ENCODE measurements at places on chromosomes 3 and 15.

- peak; percentile 65 for DNase-seq
These were observed 65.7 kb upstream of the ALDH1L1 start for GRCh38 chr3:126245811-126246727.

DNA sequence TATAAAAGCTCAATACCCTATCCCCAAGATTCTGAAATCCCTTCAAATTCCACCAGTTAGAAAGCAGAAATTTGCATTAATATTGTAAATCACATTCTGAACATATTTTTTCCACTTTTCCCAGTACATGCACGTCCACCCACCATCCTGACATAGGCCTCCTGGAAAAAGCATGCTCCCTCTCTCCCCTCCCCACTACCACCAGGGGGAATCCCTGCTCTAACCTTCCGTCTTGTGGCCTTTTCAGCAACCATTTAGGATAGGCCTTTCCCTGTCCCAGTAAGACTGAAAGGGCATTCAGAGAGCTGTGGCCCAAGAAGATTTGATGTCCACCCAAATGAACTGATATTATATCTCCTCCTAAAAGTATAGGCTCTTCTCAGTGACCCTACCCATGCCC lies 182.1 kb downstream of the ARRDC4 start:
- no peak for DNase-seq

DNA sequence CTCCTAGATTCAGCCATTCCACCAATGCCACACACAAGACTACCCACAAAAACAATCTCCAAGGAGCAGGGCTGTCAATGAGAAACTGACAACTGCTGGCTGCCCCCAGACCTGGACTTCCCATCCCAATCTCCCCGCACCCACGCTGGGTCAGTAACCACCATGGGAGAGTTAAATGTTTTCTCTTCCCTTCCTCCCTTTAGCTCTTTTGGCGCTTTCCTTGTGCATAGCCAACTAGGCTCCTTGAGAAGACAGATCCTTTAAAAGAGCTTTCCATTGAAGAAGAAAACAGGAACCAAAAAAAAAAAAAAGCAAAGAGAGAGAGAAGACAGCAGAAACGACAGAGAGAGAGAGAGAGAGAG lies 8.3 kb downstream of the BCL6 start:
- no peak for DNase-seq

- no peak for DNase-seq
These were observed 1.3 kb upstream of the CBLB start for GRCh38 chr3:105869861-105870755.

DNA sequence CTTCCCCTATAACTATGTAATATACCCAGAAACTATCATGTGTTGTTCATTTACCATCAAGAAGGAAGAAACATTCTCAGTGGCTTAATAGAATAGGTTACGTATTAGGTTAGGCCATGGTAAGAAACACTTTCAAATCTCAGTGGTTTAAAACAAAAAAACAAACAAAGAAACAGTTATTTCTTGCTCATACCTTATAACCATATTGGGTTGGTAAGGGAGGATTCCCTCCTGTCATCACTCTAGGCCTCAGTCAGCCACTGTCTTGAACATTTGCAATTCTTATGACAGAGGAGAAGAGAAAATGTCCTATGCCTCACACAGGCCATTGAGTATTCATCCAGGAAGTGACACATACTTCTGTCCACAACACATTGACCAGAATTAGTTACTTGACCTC lies 727.7 kb upstream of the NECTIN3 start:
- DNase-seq, result no peak

DNA sequence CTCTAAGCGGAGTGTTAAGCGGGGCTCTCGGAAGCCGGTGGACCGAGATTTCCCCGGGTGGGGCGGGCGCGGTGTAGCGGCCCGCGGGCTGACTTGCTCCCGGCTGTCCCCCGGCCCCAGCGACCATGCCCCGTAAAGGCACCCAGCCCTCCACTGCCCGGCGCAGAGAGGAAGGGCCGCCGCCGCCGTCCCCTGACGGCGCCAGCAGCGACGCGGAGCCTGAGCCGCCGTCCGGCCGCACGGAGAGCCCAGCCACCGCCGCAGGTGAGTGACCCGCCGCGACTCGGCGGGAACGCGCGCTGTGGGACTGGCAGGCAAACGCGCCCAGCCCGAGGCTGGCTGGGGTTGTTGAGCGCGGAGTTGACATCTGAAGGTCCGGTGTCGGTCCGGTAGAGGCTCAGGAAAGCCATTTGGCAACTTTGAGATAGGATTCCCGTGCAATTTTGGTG lies 1.3 kb downstream of the SMC4 start:
- DNase-seq, result peak; percentile 45

- no peak for DNase-seq
These were observed 929 bp upstream of the MTMR10 start for GRCh38 chr15:30992249-30992864.

DNA sequence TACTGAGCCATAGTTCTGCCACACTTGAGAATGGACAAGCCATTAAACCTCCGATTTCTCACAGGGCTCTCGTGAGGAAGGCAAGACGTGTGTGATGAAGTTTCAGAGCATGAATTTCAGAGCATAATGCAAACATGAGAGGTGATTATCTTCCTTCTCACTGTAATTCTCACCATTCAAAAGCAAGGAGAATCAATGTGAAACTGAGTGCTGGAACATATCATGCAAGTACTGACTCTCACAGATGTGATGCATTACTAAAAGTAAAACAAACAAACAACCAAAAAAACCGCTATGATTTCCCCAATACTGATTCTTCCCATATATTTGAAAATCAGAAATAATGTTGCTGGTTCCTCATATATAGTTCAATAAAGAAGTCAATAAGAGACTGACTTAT lies 23.7 kb downstream of the P3H2 start:
- DNase-seq, result no peak

DNA sequence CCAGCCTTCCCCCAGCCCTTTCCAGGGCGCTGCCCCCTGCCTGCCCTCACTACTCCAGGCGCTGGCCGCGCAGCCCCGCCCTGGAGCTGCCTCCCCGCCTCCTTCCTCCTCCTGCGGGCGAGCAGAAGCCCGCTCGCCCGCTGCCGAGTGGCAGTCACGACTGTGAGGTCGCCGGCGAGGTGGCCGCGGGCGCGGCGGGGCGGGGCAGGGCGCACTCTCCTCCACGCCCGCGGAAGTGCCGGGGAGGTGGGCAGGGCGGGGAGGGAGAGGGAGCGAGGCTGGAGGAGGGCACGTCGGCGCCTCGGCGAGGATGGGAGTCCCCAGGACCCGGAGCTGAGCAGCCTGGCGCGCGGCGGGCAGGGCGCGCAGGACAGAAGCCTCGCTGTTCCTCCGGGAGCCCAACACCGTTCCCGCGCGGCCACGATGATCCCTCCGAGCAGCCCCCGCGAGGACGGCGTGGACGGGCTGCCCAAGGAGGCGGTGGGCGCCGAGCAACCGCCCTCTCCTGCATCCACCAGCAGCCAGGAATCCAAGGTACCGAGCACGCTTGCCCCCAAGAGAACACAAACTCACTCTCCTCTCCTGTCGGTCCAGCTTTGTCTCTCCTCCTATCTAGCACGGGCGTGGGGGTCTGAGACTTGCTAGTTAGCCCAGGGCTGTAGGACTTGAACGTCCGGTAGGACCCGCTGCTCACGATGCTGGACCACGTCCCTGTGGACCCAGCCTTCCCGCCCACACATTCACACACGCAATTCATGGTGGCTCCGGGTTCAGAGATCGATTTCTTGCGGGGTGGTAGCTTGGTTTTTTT lies at the start of gene STAC:
STAC (plus strand) TSS at position 284 of the 811 bp plus-strand sequence; CDS start at position 424, 140 bp downstream.
- peak; percentile 52 for DNase-seq

- no peak for DNase-seq
These were observed 17.8 kb downstream of the RUBCN start for GRCh38 chr3:197718891-197719290.

DNA sequence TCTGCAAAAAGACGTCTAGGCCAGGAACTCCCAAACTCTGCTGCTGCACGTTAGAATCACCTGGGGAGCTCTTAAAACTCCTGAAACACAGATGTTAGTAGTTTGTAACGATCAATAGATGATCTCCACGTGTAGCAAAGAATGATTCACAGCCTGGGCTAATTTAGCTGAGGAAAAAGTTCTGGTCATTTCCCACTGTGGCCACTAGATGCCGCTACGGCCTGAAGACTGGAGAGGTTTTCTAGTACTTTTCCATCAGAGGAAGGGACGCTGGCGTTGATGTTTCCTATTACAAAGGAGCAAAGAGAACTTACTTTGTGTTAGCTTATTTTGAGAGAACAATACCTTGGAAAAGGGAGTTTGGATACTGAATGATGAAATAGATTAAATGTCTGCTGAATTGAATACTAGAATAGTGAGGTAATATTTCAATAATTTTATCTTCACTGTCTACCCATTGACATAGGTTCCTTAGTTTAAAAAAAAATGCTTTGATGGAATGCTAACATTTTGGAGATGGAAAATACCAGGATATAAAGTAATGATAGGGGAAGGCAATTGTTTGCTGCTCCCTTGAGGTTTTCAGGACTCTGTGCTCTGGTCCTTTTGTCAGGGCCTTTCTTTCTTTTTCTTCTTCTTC lies 159.1 kb downstream of the P3H2 start:
- peak; percentile 85 for DNase-seq

DNA sequence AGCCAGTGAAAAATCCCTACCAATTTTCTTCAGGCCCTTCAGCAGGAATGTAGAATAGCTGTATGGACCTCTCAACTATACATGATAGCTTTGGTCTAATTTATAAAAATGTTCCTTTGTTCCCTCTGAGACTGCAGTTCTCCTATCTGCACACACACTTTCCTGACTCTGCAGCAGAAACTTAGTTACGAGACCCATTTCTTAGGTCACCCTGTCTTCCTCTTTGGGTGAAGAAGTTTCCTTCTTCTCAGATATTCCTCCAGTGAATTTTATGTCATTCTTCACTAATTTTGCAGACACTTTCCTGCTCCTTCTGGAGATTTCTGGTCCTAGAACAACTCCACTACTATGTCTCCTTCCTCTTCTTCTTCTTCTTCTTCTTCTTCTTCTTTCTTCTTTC lies 42.6 kb downstream of the CD200R1L start:
- DNase-seq, result no peak

DNA sequence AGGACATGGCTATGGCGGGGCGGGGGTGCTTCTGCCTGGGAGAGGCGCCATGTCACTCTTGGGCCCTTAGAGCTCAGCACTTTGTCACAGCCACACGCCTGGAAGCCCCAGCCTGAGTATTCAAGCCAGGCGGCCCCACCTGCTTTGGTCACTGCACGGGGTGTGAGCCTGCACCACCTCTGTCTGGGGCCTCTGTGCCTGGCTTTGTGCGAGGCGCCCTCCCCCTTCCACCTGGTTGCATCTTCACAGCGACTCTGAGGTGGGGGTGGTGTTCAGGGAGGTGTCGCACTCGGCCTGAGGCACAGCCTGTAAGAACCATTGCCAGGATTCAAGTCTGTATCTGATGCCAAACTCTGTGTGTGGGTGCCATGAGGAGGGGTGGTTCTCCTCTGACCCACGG lies 24.1 kb downstream of the ACAD9 start:
- no peak for DNase-seq

DNA sequence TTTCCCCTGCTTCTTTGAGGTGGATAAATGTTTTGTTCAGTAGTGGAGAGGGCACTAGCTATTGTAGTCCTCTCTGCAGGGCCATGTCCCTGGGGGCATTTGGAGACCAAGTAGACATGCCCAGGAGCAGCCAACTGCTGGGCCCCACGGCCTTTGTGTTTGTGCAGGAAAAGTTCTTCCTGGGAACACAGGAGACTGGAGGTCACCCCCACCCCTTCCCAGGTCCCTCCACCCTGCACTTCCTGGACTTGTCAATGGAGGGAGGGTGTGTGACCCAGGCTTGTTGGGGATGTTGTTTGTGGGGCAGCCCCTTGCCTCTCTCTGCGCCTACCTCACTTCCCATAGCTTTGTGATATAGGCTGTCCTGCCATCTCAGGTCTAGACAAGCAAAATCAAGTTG lies 317.0 kb upstream of the LRRFIP2 start:
- DNase-seq, result no peak

DNA sequence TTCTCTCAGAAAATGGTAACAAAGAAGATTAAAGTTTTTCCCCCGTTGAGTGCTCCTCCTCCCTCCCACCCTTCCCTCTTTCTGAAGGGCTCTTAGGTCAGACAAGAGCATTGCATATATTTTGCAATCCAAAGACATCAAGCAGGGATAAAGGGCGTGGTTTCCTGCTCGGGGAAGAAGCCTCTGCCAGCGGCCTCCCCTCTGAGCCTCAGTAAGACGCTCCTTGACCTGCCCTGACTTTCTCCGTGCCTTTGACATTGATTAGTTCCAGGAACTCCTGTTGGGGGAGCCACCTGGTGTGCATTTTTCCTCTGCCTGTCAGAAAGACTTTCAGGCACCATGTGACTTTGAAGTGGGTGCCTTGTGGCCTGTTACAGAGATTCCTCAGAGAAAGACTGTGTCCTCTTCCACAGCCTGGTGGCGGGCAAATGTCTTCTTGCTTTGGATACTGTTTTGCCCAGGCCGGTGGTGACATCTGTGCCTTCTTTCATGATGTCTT lies 87.2 kb upstream of the TBL1XR1 start:
- peak; percentile 37 for DNase-seq

- no peak for DNase-seq
These were observed 1.0 kb downstream of the TASOR start for GRCh38 chr3:56681984-56682461.

- DNase-seq, result no peak
These were observed 75.9 kb downstream of the TMEM108 start for GRCh38 chr3:133113927-133114597.

DNA sequence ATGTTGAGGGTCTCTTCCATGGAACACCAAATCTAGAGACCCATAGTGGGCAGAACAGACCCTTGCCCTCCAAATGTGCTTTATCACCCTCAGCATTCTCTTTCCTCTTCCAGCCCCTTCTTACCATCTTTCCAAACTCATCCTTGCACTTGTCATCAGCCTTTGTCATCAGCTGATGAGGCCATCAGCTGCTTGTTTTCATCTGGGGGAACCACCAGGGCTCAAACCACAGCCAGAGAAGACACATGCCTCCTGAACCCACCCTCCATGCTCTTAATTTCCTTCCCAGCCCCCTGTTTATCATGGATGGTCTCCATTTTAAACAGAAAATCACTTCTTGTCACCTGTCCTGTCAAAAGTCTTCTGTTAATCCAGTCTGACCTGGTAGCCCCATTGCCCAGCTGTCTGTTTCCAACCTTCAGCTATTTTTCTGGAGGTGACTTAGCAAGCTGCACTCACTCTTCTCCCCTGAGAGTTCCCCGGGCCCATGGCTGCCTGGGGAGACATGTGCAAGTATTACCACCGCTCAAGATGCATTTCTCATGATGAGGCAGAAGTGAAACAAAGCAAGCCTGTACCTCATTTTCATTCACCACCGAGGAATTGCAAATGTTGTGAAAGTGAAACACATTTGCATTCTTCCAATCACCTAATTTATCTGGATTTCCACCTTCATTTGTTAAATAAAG lies 14.7 kb upstream of the SYNM start:
- DNase-seq, result no peak

DNA sequence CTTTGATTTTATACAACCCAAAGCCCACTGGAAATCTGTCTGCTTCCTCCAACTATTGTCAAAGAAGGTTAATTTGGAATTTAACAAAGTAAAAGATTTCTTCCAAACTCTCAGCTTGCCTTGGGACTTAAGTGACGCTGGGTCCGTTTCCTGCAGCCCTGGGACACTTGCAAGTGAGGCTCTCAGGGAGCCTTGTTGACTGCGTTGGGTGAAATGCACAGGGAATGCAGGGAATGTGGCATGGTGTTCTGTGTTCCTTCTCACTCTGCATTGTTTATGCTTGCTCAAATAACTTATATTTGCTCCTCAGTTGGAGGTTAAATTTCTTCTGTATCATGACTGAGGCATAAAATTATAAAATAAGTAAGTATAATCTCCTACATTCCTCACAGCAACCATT lies 60.9 kb upstream of the TJP1 start:
- DNase-seq, result no peak

- DNase-seq, result no peak
These were observed 11.3 kb upstream of the PRKCD start for GRCh38 chr3:53149699-53150098.

- no peak for DNase-seq
These were observed 598.9 kb downstream of the SI start for GRCh38 chr3:164479406-164479805.

Measured in right hindlimb (tissue), 1 donor.